ENCODE measurements at places on chromosomes 2 and 18.

GRCh38 chr2:235073868-235074413 is 122.1 kb downstream of the SH3BP4 start:
- no peak for DNase-seq

- DNase-seq, result no peak
Observed at GRCh38 chr2:218180467-218181114, 13.8 kb upstream of the CXCR1 start.

- DNase-seq, result peak; percentile 80
Observed at GRCh38 chr18:45755934-45756333, 32.0 kb downstream of the SLC14A1 start.

- no peak for DNase-seq
Observed at GRCh38 chr2:147442816-147443215, 402.0 kb upstream of the ACVR2A start.

GRCh38 chr18:7855028-7855427 is 287.9 kb downstream of the PTPRM start:
- DNase-seq, result peak; percentile 18

DNA sequence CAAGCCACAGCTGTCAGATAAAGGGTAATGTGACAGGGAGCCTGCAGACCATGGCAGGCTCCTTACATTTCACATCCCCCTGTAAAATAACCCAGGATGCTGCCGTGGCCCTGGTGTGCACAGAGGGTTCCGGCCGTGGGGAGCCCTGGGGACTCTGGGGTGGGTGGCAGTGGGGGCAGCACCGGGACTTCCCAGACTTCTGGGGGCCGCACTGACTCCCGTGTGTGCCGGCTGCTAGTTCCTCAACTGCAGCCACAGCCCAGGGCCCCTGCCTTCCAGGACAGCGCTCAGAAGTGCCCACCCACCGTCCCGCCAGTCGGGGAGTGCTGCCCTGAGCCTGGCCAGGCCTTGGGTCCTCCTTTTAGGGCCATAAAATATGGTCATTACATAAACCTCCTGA is 56.5 kb downstream of the CIB4 start:
- no peak for DNase-seq

DNA sequence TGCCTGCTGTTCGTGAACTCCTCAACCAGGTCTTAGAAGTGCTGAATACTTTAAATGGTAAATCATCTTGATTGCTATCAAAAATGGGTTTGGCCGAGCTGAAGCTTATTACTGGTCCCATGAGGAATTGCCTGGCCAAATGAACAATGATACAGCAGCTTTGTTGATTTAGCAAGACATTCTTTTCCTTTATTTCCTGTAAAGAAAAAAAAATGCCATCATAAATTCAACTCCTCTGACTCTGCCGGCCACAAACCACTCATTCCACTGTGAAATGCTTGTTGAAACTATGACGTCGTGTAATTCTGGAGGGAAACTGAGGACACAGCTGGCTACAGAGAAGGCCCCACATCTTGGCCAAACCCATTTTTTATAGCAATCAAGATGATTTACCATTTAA is 74.2 kb upstream of the ID2 start:
- no peak for DNase-seq

DNA sequence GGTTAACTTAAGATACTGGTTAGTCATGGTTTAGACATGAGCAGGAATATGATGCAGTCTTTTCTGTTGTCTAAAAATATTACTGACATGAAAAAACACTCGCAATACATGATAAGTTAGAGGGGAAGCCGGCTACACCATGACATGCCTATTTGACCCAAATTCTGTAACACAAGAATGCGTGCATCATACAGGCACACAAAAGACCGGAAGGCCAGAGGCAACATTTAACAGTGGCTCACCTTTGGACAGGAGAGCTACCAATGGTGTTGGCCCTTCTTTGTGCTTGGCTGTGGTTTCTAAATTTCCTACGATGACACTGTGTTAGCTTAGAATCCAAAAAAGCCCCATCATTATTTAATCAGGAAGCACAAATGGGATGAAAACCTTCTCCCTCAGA is 4.1 kb downstream of the PARD6G start:
- DNase-seq, result no peak

All from left cardiac atrium (tissue), 4 donors.